T-helper 17 cell (primary cell): ENCODE measurements at places on chromosomes 4 and X.

- no peak for DNase-seq
These were observed 5.6 kb downstream of the G6PD start for GRCh38 chrX:154540897-154541535.

DNA sequence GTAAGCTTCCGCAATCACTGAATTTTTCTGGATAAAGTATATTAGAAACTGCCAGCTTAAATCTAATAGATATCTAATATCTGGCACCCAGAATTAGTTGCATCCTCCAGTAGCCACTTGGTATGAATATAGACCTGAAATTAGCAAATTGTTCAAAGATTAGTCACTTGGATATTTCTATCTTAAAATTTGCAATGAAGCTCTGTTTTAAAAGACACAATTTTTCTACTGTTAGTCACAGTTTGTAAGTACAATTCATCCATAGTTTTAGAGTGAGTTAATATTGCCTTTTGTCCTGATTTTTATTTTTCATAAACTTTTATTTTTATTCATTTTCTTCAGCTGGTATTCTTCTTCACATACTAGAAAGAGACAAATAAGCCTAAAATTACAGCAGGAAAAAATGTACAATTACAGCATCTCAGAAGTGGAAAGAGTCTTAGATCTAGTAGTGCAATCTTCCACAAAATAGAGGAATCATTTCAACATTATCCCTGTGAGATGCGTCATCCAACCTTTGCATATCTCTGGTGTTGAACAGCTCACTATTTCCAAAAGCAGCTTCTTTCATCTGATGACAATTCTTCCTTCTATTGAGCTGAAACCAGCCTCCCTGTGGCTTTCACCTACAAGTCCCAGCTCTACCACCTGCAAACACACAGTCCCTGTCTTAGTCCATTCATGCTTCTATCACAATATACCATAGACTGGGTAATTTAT lies 190.0 kb upstream of the AR start:
- DNase-seq = no peak

DNA sequence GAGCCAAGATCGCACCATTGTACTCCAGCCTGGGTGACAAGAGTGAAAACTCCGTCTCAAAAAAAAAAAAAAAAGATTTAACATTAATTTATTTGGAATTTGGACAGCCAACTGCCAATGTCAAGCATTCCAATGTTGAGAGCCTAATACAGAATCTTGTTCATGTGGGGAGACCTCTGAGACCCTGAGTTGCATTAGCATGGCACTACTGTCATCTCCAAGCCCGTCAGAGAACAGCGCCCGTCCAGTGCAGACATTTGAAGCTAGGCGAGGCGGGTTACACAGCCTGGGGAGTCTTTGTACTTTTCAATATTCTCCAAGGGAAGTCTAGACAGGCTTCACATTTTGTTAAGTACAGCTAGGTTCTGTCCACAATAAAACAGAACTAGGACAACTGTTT lies 126.7 kb downstream of the CHRNA9 start:
- DNase-seq = no peak

DNA sequence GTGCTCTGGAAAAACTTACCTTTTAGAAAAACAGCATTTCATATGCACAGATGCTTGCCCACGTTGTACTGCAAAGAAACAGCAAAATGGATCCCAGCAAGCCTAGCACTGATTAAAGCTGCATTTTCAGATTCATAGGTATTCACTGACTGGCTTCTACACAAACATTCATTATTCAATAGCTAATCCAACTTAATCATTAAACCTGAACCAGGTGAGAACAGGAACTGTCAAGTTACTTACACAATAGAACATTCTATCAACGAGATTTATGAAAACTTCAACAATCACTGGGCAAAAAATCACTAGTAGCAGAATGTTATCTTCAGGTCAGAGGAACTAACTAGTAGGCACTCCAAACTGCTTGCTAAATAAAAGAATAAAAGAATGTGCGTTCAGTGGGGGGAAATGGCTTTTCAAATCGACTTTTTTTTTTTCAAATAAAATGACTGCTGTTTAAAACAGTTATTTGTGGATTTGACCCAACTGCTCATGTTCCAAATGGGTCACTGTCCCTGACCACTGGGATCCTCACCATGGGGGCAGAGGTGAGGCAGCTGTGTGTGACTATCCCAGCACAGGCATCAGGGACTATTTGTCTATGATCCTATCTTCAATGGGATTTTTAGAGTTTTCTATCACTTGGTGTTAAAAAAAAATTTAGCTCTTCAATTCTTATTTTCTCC lies 42.3 kb downstream of the STX18 start:
- no peak for DNase-seq

- DNase-seq = no peak
These were observed 4.6 kb downstream of the ARHGAP10 start for GRCh38 chr4:147736458-147736857.

- no peak for DNase-seq
These were observed 14.5 kb upstream of the FGG start for GRCh38 chr4:154626793-154627484.

GRCh38 chr4:109989044-109989443 lies 76.4 kb downstream of the EGF start:
- DNase-seq = no peak

GRCh38 chrX:68428431-68428830 lies 4.9 kb downstream of the OPHN1 start:
- DNase-seq = no peak

DNA sequence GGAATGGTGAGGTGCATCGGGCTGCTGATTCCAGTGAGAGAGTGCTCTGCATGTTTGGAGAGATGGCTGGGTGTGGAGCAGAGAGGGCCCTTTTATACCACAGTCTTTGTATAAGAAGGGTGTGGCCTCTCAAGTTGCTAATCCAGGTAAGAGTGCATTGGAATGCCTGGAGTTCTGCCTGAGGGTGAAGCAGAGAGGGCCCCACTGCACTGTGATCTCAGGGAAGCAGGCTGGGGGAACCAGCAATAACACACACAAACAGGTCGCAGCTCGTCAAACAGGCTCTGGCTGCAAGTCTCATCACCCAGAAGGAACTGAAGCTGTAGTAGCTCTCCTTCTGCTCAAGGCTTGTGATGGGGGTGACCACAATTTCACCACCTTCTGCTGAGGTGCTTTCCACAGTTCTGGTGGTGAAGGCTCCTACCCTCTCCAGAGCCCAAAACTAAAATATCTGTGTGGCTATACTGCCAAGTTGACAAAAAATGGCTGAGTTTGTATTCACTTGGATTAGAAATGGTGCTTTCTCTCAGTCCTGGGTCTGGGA lies 687.4 kb upstream of the HS3ST1 start:
- DNase-seq = no peak

GRCh38 chr4:159766241-159766640 lies 663.4 kb downstream of the RAPGEF2 start:
- no peak for DNase-seq

GRCh38 chr4:17132226-17132625 lies 233.8 kb upstream of the LDB2 start:
- no peak for DNase-seq

DNA sequence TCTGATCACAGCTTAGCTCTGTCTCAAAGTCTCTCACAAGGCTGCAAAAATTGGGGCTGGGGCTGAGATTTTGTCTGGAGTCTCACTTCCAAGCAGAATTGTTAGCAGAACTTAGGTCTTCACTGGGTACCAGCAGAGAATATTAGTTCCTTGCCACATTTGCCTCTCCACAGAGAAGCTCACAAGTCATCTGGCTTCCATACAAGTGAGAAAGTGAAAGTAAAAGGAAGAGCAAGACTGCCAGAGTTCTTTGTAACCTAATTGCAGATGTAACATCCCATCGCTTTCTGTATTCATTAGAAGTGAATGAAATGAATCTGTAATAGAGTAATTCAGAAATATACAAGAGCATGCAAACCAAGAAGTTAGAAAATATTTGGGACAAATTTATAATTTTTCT lies 624.1 kb upstream of the GNPDA2 start:
- no peak for DNase-seq

- DNase-seq = no peak
These were observed 227.9 kb upstream of the ANKRD50 start for GRCh38 chr4:124940387-124940786.

- no peak for DNase-seq
These were observed 81.7 kb upstream of the GATB start for GRCh38 chr4:151842430-151843079.

DNA sequence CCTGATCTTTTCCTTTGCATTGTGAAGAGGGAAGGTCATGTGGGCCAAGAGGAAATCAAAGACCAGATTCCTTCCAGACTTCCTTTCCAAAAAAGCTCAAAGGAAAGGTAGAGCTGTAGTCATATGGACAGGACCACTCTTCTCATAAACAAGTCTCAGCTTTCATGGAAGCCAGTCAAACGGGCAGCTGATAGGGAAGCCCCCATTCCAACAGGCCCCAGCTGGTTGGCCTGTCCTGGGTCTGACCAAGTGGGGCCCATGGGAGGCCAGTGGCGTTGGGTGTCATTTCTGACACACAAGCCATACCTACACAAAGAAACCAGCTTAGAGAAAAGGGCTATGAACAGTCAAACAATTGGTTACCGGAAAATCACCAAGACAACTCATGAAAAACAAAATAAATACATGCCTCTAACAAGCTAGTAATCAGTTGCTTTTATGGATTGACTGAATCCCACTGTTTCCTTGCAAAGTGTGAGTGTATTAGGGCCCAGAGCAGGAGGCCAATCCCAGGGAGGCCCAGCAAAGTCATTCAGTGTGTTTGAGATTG lies 149.6 kb upstream of the MAMLD1 start:
- no peak for DNase-seq

DNA sequence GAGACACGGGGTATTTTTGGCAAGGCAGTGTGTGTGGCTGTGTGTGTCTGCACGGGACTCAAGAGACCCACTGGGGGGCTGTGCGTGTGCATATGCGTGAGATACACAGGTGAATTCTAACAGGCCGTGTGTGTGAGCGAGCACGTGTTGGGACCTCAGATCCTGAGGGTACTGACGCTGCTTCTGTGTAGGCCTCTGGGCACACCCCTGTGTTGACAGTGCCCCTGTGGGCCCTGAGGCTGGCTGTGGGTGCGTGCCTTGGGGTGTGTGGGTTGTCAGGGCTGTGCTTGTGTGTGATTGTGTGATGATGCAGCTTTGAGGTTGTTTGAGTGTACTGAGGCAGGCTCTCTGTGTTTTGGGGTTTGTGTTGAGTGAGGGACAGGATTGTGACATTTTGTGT lies 13.9 kb downstream of the FOXP3 start:
- no peak for DNase-seq

DNA sequence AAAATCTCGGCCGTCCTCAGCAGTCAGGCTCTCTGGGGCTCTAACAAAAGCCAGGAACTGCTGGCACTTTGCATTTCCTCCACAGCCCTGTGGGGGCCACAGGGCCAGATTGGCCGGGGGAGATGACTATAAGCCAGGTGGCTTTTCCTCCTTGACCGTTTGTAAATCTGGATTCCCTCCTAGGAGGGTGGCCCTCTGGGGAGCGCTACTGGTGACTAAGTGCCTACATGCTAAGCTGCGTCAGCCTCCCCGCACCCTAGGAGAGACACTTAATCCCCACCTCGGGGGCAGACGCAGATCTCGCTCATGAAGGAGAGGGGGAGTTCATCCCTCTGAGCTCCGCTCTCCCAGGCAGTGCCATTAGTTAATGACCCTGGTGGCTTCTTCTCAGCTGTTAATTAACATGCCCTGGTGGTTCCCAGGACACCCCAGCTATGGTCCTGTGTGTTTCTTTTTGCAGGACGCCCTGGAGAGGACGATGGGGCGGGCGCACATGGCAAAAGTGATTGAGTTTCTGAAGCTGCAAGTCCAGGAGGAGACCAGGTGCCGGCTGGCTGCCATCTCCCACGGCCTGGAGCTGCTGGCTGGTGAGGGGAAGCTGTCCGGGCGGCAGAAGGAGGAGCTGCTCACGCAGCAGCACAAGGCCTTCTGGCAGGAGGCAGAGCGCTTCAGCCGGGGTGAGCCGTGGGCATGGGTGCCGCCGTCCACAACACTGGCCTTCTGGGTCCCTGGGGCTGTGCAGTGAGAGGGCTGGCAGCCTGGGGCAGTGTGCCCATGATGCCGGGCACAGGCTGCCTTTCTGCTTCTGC lies 41.6 kb downstream of the EVC start:
- no peak for DNase-seq

DNA sequence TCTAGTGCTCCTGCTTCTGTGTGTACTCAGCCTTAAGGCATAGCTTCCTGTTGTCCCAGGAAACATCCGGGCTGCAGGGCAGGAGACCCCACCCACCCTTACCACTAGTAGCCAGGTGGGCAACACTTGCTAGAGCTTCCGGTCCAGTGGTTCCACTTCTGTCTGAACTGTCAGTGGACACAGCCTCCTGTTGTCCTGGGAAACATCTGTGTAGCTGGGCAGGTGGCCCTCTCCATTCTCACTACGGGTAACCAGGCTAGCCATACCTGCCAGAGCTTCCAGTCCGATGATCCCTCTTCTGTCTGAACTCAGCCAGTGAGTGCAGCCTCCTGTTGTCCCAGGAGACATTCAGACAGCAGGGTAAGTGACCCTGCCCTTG lies 372.2 kb downstream of the INPP4B start:
- no peak for DNase-seq

- no peak for DNase-seq
These were observed 138.0 kb upstream of the FAM9B start for GRCh38 chrX:9171841-9172463.

- no peak for DNase-seq
These were observed 933.2 kb downstream of the ADGRL3 start for GRCh38 chr4:62133101-62133897.

DNA sequence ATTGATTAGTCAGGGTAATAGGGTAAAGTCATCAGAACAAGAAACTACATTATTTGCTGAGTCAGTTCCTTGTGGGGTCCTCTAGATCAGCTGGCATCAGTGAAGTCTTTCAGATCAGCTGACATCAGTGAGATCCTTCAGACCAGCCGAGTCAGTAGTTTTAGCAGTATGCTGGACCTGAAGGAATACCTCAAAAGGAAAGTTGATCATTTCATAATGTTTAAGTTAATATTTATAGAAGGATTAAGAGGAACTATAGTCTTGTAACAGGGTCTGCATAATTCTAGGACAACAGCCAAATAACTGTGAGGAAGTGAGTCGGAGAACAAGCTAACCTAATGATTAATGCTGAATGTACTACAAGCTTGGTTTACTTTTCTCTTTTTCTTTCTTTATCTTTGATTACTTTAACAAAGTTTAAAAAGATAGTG lies 958 bp upstream of the UGT2B7 start:
- no peak for DNase-seq

GRCh38 chrX:118519411-118520215 lies 24.0 kb downstream of the DOCK11 start:
- DNase-seq = no peak

DNA sequence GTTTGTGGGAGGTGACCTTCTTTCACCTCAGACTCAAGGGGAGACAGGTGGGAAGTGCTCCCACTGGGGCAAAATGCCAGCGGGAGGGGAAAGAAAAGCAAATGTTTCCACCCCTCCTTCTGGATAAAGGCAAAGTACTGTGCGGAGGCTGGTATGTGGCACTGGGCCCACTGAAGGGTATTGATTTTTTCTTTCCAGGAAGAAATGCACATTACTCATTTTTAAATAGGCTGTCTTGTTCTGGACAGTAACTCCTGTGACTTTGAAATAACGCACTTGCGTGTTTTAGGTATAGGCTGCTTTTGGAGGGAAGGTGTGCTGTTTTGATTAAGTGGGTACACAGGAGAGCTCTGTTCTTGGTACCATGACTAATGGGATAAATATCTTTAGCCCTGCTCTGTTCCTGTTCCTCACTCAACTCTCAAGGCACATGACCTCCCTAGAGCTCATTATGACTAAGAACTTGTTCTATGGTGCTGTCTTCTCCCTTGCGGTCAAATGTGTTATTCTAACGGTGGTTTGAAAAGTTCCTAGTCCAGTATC lies 40.7 kb upstream of the MBTPS2 start:
- DNase-seq = no peak
